ENCODE measurements at places on chromosomes 5 and 9. TPM values are rescaled to one million over a fixed set of nuclear protein-coding genes. Genes with fewer than 3 reads are reported as not detected.
A peak's percentile ranks its signal among the peaks of the same experiment; 100 is the strongest.

GRXCR2 gene
- not detected for total RNA-seq

ROR2 gene
- total RNA-seq = 8.7 TPM

DNA sequence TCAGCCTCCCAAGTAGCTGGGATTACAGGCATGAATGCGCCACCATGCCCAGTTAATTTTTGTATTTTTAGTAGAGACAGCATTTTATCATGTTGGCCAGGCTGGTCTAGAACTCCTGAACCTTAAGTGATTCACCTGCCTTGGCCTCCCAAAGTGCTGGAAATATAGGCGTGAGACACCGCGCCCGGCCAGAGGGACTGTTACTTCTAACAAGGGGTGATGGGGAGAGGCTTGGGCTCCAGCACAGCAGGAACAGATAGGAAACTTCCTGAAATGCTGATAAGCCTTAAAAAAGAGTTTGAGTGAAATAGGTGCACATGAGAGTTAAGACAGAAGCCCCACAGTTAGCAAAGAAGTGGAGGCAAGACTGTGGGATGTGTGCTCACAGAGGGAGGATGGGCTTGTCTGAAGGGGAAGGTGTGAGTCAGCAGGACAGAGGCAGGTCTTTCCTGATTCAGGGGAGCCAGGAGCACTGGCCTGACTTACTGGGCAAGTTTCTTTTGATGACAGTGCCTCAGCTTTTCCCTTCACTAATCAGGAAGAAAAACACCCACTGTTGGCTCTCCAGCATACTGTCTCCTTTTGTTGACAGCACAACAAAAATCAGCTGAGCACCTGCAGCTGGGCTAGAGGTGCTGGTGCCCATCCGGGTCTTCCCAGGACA is 68.4 kb downstream of the RAD23B start:
- DNase-seq = peak; percentile 77

MSX2 gene
- 3.3 TPM for total RNA-seq

FAM221B gene
- not detected for total RNA-seq

DNA sequence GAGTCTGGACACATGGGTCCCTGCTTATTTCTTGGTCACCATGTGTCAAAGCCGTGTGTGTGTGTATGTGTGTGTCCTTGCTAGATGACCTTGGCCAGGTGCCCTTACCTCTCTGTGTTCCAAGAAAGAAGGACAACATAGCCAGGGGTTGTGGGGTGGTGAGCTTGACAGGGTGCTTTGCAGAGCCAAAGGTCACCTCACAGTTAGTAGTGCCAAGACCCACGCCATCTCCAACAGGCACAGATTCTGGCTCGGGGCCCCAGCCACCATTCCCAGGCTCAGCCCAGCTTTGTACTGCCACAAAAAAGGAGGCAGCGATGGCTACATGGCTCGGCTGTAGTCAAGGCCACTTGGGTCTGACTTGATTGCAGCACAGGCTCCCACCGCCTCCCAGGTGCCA is 39.5 kb downstream of the CXXC5 start:
- no peak for DNase-seq

DNA sequence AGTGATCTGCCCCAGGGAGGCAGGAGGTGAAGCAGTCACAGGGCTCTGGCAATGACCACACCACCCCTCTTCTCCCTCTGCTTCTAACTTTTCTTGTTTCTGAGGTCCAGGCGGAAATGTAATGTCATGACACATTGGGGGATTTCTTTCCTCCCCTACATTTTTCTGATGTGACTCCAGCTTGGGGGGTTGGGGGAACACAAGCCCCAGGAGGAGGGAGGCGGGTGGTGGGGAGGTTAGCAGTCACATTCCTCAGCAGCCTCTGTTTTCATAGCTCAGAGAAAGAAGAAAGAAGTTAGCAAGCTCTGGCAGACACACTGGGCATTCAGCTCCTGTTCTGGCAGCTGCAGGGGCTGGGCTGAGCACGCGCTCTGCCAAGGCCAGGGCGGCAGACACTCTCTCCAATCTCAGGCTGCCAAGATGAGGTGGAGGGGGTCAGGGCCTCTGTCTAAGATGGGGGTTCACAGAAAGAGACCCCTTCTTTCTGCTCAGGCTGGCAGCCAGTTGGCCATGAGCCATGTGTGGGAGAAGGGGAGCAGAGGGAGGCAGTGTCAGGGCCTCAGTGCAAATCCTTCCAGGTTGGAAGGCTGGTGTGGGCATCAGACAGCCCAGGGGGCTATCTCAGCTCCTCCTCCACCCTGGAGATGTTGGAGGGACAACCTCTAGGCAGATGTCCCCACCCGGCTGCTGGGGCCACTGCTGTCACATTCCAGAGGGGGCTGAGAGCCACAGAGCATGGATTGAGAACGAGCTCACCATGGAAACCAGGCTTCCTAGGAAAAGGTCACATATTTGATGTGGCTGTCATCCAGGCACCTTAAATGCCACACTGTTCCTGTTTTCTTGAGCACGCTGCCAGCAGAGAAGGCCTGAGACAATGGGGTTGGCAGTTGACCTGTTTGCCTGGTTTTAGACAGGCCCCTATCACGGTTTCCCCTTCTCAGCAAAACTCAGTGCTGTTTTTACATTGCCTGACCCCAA is 20.1 kb upstream of the PFDN1 start:
- peak; percentile 83 for DNase-seq

DNA sequence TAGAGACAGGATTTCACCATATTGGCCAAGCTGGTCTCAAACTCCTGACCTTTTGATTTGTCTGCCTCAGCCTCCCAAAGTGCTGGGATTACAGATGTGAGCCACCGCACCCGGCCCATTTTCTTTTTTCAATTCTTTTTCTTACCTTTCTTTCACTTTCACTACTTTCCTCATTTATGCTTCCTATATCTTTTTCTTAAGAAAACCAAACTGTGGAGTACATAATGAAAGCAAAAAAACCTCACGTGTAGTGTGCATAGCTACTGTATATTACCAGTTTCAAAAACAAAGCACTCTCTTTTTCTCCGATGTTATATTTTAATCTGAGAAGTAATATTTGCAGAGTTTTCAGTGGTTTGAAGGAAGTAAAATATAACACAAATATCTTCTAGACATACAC is 8.0 kb upstream of the CAST start:
- DNase-seq = no peak

DNA sequence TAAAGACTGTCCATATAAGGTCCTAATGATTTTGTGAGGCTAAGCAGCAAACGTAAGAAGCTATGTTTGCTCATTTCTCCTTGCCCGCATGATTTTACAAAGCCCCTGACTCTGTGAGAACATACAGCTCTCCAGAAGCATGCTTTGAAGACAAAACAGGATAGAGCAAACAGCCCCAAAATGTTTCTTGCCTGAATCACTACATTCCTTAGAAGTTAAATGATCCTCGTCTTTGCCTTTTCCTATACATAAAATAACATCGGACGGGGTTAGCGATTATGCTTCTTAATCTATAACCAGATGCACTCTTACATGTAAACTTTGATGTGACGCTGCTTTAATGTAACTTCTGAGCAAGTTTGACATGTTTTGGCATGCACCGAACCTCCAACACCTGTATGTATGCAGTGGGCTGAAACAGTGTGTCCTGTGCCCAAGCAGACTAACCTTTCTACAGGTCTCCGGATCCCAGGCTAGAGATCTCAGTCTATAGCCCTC is 353.7 kb downstream of the CETN3 start:
- DNase-seq = peak; percentile 10

DNA sequence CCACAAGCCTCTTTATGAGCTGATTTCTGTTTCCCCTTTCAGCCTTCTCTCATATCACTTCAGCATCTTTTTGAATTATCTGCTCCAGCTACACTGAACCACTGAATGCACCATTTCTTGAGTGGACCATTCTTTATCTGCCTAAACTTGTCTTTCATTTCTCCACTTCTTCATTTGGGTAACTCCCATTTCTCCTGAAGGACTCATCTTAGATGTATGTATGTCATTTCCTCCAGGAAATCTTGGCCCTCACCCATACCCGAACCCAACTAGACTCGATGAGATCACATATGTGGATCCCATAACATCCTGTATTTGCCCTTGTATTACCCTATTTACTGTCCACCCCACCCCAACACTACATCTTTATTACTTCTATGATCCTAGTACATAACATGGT is 249.8 kb downstream of the KIF4B start:
- peak; percentile 41 for DNase-seq

DNA sequence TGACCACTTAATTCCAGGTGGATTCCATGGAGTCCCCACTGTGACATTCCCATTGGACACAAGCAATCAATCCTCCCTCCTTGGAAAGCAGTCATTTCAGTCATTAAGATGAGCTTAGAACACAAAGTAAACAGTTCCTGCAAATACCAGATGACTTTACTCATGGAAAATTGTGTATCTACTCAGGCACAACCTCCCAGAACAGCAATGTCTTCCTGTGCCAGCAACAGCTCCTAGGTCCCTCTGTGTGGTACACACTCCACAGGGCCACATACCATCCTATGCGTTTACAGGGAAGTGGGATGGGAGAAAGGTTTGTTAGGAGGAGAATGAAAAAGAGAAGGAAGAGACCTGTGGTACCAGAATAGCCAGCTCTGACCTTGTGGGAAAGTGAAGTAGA is 53.7 kb downstream of the MTMR12 start:
- no peak for DNase-seq

IFNA13 gene
- total RNA-seq = not detected

DNA sequence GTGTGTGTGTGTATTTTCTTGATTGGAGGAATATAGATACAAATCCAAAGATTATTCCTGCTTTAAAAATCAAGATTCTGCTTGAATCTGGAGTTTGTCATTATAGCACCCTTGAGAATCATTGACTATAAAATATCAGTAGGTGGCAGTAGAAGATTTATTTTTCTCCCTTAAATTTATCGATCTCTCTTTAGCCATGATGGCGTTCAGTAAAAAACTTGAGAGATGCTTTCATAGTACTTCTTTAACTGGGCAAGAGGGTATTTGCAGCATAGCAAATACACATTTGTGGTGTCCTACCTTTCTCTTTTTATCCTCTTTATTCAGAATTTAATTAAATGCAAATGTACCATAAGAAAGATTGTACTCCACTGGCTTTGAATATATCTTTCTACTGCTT is 307.7 kb downstream of the ADGRV1 start:
- DNase-seq = no peak

FOXD4L5 gene
- total RNA-seq = 0.52 TPM

- DNase-seq = no peak
Observed at GRCh38 chr9:15369871-15370270, 52.8 kb upstream of the SNAPC3 start.

GRCh38 chr5:14872070-14872989 is 752 bp upstream of the ANKH start:
- DNase-seq = no peak

SLIT3 gene
- 25.1 TPM for total RNA-seq

DNA sequence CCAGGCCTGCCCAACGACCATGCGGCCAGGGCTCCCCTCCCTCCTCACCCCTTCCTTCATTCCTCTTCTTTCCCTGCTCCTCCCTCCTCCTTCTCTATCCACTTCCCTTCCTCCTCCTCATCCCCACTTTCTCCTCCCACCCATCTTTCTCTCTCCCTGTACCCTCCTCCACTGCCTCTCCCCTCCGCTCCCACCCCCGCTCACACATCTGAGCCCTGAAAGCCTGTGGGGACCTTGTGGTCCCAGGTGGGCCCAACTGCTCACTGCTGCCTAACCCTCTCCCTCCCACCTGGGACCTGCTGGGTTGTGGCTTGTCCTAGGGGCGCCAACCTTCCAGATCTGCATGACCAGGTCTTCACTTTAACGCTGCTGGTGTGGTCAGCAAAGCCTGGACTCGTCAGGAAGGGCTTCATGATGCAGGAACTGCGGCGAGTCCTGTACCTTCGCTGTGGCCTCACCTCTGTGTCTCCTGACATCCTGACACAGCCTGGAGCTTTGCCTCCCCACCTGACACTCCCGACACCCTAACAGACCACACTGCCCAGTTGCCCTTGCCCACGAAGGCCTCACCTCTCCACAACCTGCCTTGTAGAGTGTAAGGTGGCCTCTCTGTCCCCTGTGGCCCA is 34.6 kb downstream of the C5orf15 start:
- no peak for DNase-seq

DNA sequence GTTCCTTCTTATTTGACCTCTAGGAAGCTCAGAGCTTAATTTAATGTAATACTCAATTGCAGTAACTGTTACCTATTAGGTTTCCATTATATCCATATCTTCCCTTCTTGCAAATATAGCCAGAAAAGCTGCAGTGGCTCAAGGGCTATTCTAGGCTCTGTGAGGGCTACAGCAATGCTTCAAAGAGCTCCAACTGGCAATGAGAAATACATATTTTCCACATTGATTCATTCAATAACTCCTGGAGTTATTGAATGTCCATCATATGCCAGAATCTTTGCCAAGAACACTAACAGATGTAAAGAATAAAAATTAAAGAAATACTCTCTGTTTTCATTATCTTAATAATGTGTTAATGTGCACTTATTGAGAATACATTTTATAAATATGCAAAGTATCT is 396.9 kb upstream of the PAPPA start:
- no peak for DNase-seq

FGD3 gene
- 0.67 TPM for total RNA-seq

GRCh38 chr5:149731332-149731616 is 1.2 kb downstream of the PPARGC1B start:
- no peak for DNase-seq

GRCh38 chr5:32339878-32340277 is 27.1 kb upstream of the MTMR12 start:
- no peak for DNase-seq

ADAMTS19 gene
- total RNA-seq = under 0.01 TPM

DNA sequence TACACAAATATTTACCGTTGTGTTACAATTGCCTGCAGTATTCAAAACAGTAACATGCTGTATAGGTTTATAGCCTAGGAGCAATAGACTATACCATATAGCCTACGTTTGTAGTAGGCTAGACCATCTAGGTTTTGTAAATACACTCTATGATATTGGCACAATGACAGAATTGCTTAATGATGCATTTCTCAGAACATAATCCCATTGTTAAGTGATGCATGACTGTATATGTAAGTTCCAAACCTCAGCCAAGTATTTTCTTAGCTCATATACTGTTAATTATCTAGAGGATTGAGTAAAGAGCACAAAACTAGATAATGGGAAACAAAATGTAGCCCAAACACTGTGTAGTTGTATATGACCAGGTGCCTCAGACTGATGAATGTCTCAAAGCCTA is 220.1 kb downstream of the ANXA1 start:
- peak; percentile 8 for DNase-seq

DNA sequence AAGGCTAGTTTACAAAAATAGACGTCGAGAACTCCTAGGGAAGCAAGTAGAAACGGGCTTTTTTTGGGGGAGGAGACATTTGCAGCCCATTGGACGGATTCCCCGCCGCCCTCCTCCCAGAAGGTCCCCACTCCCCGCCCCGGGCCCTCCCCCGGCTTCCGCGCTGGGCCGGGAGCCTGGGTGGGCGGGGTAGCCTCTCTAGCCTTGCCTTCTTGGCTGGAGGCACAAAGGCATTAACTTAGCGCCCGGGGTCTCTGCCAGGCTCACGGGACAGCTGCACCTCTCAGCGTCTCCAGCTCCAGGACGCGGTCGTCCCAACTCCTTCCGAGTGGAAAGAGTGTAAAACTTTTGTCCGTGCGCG is at the start of gene DMRTA1:
Gene DMRTA1, plus strand, starts transcription at position 236 of the 361 bp plus-strand sequence. CDS start 242 bp downstream, outside the sequence.
- DNase-seq = peak; percentile 81

Data from mammary epithelial cell (primary cell).